ENCODE measurements at places on chromosomes 12 and 14. TPM values are rescaled to one million over a fixed set of nuclear protein-coding genes. Genes with fewer than 3 reads are reported as not detected.
A peak's percentile ranks its signal among the peaks of the same experiment; 100 is the strongest.

Gene RDH5
- total RNA-seq, result 26.3 TPM

Gene TAS2R43
- 0.32 TPM for total RNA-seq

Gene CYP27B1
- 0.24 TPM for total RNA-seq

Gene CLEC14A
- total RNA-seq, result 31.9 TPM

Gene ASCL1
- total RNA-seq, result not detected

Gene DDX11
- total RNA-seq, result 3.4 TPM

Gene TAS2R42
- total RNA-seq, result not detected

Gene LAG3
- total RNA-seq, result 0.57 TPM

Gene PTPN6
- total RNA-seq, result 7.0 TPM

Gene SSTR1
- total RNA-seq, result 0.59 TPM

Gene TPPP2
- 0.73 TPM for total RNA-seq

Gene ZC2HC1C
- 5.2 TPM for total RNA-seq

Gene SLC16A7
- 90.1 TPM for total RNA-seq

Gene THAP2
- total RNA-seq, result 7.8 TPM

Gene ATP5MC2
- total RNA-seq, result 365 TPM

Gene KRT71
- total RNA-seq, result not detected

DNA sequence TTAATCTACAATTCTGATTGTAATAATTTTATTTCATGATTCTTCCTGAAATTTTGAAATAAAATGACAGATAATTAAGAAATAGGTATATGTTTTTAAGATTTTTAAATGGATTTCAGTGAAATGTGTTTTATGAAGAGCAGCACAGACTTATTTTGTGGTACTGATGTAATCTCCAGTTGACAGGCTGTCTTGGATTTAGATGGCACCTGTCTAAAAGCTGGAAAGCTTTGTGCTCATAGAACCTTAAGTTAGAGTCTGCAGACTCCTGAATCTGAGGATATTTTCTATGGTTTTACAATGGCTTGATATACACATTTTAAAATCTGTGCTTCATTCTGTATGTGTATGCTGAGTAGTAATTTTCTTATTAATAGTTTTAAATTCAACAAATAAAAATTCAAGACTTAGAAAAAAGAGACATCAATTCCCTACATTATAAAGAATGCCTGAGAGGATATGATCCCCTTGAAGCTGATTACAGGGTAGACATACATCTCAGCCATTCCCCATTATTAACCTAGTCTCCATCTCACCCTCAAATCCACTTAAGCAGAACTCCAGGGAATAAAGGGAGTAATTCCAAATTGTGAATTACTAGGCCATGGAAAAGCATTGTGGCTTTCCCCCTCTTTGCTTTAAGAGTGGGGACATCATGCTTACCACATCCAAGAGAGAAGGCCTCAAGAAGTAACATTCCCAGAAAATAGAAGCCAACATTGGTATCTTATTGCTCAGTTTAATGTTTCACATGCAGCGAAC, 33.7 kb upstream of the ACSS3 start:
- DNase-seq, result no peak

- no peak for DNase-seq
Observed at GRCh38 chr12:62106547-62107185, 153.5 kb upstream of the USP15 start.

- no peak for DNase-seq
Observed at GRCh38 chr12:4323396-4323795, 2.4 kb downstream of the TIGAR start.

DNA sequence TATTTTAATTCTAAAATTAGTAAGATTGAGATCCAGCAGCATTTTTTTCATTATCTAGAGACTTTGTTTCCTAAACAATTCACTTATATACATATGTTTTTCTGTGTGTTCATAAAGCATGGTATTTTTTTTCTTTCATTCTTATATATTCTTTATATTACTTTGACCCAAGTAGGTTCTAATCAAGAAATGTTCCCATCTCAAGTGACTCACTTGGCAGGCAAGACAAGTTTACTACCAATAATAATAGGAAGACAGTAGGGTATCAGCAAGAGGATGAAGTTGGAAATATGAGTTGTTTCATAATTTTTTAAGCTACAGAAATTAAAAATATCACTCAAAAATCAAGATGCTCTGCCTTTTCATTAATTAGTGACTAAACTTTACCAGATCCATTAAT, 613.4 kb upstream of the ATP2B1 start:
- no peak for DNase-seq

DNA sequence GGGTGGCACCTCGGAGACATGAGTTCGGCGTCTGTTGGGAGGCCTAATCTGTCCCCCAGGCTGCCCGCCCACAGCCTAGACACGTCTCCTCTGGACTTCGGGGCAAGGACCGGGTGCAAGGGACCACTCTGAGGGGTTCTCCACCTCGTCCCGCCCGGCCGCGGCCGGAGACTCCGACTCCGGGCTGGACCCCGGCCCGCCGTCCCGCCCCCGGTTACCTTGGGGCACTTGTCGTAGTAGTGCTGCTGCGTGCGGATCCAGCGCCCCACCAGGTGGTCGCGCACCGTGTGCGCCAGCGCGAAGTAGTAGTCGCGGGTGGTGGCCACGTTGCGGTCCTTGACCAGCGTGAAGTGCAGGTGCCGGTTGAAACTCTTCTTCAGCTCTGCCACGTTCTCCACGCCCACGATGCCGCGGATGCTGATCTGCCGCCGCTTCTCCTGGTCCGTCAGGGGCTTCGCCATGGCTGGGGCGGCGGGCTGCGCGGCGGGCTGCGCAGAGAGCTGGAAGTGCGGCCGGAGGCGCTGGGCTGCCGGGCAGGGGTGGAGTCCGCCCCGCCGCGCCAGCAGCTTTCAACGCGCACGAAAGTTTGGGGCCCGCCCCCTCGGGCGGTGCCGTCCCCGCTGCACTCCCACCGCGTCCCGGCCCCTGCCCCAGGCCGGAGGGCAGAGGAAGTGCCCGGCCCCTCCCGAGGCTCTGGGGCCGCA, at the start of gene PYGL:
Gene PYGL (minus strand): TSS at position 541 of the 704 bp plus-strand sequence. CDS start 80 bp downstream, at position 461.
- peak; percentile 93 for DNase-seq

DNA sequence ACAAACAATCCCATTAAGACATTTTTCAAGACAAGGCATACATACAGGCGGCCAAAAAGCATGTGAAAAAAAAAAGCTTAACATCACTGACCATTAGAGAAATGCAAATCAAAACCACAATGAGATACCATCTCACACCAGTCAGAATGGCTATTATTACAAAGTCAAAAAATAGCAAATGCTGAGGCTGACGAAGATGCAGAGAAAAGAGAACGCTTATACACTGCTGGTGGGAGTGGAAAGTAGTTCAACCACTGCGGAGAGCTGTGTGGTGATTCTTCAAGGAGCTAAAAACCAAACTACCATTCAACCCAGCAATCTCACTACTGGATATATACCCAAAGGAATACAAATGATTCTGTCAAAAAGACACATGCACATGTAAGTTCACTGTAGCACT, 216.7 kb downstream of the FOXG1 start:
- no peak for DNase-seq

GRCh38 chr12:32566663-32567295, 112.3 kb upstream of the DNM1L start:
- no peak for DNase-seq

GRCh38 chr12:82970614-82971013, 283.9 kb downstream of the TMTC2 start:
- DNase-seq, result no peak

DNA sequence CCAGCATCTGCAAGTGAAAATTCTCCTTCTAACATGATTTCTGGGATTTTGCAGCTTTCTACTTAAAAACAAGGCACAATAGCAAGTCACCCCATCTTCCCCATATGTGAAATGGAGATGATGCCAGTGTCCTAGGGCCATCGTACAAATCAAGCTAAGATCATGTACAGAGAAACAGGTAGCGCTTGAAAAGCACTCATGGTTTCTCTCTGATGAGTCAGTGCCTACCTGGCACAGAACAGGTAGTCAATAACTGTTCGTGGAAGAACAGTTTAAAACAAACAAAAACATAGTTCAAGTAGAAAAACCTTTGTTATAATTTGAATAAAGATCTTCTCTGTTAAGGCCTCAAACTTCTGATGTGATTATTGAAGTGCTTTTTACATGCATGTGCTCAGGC, 46.9 kb downstream of the RAD52 start:
- no peak for DNase-seq

DNA sequence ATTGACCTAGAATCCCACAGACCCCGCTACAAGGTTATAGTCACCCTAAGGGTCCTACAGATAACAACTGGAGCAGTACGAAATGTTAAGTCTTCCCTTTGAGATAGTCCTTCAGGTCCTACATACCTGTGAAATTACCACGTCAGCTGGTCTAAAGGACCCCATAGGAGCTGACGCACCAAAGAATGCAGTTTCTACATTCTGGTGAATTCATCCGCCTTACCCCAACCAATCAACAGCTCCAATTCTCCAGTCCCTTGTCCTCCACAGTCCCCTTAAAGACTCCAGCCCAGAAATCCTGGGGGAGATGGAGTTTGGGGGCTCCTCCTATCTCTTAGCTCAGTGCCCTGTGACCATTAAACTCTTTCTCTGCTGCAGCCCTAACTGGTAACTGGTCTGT, 36.2 kb upstream of the PRMT8 start:
- peak; percentile 20 for DNase-seq

DNA sequence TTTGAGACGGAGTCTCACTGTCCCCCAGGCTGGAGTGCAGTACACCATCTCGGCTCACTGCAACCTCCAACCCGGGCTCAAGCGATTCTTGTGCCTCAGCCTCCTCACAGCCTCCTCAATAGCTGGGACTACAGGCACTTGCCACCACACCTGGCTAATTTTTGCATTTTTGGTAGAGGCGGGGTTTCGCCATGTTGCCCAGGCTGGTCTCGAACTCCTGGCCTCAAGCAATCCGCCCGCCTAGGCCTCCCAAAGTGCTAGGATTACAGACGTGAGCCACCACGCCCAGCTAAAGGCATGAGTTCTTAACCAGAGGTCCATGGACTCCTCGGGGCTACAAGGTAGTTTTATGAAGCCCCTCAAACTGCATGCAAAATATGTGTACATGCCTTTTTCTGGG, 2.1 kb downstream of the SARNP start:
- DNase-seq, result no peak

- no peak for DNase-seq
Observed at GRCh38 chr12:116166306-116166705, 111.2 kb downstream of the MED13L start.

- no peak for DNase-seq
Observed at GRCh38 chr14:59081720-59082119, 106.7 kb upstream of the DAAM1 start.

DNA sequence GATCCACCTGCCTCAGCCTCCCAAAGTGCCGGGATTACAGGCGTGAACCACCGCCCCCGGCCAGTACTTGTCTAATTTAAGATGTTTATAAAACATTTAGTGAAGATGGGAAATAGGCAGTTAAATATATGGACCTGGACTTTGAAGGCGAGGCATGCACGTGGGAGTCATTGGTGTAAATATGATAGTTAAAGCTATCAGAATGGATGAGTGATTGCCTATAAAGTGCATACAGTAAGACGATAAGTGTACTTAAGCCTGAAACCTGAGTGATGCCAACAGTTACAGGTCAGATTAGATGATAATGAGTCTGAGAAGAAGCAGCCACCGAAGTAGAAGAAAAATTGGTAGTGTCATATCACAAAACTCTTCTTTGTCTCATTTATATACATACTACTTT, 11.5 kb downstream of the RAD51B start:
- DNase-seq, result no peak

DNA sequence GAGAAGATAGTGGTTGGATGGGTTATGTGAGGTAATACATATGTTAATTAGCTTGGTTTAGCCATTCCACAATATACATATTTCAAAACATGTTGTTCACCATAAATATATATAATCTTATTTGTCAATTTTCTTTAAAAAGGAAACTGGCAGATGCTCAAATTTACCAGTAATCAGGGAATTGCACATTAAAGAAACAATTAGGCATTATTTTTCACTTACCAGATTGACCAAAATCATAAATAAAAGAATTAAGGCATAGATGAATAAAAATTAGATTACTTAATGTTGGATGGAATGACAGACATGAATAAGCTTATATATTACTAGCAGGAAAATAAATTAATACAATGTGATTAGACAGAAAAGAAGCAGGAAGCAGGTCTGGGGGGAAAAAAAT, 147.2 kb downstream of the PLEKHA5 start:
- DNase-seq, result no peak

DNA sequence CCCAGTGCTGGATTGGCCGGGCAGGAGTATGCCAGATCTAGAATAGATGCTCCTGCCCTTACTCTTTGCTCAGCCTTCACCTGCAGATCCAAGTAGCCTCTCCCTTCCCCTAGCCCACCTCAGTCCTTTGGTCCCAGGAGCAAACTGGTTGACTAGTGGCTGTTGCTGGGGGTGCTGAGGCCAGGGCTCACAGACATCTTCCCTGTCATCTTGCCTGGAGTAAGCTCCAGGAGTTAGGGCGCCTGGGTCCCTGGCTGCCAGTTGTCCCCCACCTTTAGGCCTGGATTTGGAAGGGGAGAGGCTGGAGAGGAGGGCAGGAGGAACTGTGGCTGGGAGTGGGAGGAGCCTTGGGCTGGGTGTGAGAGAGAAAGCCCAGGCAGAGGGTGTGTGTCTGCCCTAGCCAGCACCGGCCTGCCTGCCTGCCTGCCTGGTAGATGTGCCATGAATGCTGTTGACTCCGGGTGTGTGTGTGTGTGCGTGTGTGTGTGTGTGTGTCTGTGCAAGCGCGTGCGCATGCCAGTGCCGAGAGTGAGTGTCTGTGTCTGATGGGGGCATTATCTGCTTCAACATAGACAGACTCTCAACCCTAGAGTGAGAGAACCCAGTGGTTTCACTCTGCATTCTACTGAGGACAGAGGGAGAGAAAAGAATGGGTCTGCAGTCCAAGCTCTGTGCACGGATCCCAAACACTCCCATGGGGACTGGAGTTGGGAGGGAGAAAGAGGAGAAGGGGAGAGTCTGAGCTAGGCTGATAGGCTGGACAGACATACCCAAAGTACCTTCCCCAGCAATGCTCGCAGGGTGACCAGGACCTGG, 845 bp upstream of the RARG start:
- no peak for DNase-seq

DNA sequence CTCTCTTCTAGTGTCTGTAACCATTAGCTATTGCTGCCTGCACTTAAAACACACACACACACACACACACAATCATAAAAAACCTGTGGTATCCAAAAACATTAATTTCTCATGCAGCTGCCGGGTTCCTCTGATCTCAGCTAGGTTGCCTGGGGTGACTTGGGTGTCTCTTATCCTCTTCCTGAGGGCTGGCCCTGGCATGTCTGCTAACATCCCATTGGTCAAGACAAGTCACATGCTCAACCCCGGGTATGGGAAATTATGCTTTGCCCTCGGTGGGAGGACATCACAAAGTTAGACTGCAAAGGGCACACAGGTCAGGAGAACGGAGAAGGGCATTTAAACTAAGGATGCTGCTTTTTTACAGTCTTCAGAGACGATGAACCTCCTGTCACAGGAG, 55.7 kb downstream of the TRPV4 start:
- DNase-seq, result no peak

- no peak for DNase-seq
Observed at GRCh38 chr12:8914716-8915526, 612 bp downstream of the PHC1 start.

DNA sequence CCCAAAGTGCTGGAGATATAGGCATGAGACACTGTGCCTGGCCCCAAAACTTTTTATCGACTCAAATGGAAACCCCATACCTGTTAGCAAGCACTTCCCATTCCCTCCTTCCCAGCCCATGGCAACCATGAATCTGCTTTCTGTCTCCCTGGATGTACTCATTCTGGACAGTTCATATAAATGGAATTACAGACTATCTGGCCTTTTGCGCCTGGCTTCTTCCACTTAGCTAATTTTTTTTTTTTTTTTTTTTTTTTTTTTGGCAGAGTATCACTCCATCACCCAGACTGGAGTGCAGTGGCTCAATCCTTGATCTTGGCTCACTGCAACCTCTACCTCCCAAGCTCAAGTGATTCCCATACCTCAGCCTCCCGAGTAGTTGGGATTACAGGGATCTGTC, 134.5 kb upstream of the MED13L start:
- DNase-seq, result no peak

GRCh38 chr12:4769073-4769472, 48.9 kb downstream of the GALNT8 start:
- no peak for DNase-seq

Measured in cardiac septum (tissue), 1 donor.